ENCODE measurements at places on chromosomes 3 and 15.

GRCh38 chr15:93124126-93124525, 35.1 kb upstream of the RGMA start:
- no peak for DNase-seq

DNA sequence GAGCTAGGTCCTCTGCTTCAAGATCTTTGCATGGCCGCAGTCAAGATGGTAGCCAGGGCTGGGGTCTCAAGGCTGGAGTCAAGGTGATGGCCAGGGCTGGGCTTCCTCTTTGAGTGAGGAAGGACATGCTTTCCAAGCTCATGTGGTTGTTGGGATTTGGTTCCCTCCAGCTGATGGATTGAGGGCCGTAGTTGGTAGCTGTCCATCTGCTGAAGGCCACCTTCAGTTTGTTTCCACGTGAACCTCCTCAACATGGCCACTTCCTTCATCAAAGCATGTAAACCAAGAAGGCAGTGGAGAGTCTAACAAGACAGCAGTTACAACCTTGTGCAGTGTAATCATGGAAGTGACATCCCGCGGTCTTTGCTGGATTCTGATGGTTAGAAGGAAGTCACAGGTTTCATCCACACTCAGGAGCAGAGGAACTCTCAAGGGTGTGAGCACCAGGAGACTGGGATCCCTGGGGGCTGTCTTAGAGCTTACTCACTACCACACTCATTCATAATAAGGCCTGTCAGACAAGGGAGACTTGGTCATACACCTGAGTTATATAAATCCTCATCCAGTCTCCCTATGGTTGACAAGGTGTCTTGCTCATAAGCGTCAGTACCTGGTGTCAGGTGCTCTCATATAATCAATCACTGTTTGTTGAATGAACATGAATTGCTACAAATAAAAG, 42.1 kb downstream of the ABHD5 start:
- DNase-seq, result no peak

DNA sequence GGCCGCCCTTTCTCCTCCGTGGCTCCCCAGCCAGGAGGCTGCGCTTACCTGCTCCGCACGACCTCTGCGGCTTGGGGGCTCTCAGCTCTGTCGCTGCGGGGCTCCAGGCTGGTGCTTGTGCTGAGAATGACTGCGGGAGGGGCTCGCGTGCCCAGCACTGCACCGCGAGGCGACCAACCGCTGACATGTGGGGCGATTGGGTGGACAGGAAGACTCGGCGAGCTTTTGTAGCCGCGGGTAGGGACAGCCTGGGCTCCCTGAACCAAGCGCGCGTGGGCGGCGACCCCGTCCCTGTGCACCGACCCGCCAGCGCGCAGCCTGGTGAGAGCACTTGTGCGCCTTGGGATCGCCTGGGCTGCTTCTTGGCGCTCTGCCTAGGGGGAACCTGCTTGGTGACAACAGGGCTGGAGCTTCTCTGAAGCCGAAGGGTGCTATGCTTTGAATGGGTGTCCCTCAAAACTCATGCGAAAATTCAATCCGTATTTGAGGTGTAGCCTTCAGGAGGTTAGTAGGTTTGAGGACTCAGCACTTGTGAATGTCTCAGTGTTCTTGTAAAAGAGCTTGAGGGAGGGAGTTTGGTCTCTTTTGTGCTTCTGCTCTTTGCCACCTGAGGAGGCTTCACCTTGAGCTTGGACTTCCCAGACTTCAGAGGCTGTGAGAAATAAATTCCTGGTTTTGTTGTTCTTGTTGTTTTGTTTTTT, 50.4 kb downstream of the IL12A start:
- no peak for DNase-seq

GRCh38 chr3:23262766-23263165, 59.6 kb downstream of the UBE2E2 start:
- no peak for DNase-seq

DNA sequence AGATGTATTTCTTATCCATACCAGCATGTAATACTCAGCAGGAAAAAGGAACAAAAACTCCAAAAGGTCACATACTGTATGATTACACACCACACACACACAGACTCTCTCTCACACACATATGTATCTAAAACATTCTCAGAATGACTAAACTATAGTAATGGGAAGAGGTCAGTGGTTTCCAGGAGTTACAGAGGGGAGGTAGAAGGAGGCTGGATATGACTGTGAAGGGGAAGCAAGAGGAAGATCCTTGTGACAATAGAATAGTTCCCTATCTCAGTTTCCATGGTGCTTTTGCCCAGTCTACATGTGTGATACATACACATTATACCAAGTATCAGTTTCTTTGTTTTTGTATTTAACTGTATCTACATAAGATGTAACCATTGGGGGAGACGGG, 190.1 kb downstream of the IL5RA start:
- DNase-seq, result no peak

DNA sequence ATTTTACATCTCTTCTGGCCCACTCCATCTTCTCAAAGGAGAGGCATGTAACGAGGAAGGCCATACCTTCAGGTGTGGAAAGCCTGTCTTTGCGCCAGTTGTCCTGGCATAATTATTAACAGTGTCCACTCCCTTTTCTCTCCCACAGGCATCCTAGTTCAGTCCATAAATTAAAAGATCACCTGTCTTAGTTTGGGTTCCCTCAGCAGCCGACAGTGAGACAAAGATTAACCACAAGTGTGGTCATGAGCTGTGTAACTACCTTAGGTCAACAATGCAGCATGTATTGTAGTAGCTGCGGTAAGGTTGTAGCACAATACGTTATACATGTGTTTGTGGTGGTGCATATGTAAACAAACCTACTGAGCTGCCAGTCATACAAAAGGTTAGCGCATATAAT, 103.3 kb upstream of the GALNT15 start:
- DNase-seq, result peak; percentile 67

DNA sequence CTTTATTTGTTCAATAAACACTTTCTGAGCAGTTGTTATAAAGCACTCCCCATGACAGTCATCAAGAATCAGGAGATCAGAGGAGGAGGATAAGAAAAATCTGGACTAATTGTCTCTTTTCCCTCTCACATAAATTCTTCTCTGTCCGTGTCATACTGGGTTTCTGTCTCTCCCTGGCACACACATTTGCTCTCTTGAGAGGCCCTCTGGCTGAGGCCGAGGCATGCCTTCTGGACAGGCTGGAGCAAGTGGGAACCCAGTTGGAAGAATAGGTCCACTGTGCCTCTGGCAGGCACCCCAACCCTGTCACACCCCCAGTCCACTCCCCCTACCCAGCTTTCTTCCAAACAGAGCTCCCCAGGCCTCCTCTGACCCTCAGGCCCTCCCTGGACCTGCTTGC, 315.8 kb downstream of the UACA start:
- DNase-seq, result no peak

DNA sequence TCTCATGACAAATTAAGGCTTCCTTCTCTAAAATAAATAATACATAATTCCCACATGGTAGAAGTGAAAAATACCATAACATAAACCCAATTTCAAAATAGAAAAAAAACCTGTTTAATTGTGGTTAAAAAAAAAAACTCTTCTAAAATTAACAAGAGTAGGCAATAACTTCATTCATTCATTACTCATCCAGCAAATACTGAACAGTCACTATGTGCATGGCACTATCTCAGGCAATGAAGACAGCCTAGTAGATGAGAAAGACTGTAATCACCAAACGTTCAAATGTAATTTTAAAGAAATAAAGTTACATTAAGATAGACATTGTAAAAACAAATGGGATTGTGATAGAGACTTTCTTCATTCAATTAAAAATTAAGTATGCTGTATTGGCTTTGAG, 43.4 kb downstream of the TFDP2 start:
- no peak for DNase-seq

GRCh38 chr3:164467007-164467406, 611.3 kb downstream of the SI start:
- DNase-seq, result no peak

GRCh38 chr3:170418422-170419398, at the start of gene CLDN11:
Gene CLDN11 (plus strand): TSS chr3:170418868. CDS start chr3:170419067, 199 bp downstream.
- DNase-seq, result no peak

- no peak for DNase-seq
These were observed 84.0 kb downstream of the CGNL1 start for GRCh38 chr15:57460208-57460816.

GRCh38 chr15:67105065-67105951, 39.9 kb downstream of the SMAD3 start:
- peak; percentile 98 for DNase-seq

- DNase-seq, result no peak
These were observed 74.2 kb downstream of the EPHB3 start for GRCh38 chr3:184635774-184636173.

DNA sequence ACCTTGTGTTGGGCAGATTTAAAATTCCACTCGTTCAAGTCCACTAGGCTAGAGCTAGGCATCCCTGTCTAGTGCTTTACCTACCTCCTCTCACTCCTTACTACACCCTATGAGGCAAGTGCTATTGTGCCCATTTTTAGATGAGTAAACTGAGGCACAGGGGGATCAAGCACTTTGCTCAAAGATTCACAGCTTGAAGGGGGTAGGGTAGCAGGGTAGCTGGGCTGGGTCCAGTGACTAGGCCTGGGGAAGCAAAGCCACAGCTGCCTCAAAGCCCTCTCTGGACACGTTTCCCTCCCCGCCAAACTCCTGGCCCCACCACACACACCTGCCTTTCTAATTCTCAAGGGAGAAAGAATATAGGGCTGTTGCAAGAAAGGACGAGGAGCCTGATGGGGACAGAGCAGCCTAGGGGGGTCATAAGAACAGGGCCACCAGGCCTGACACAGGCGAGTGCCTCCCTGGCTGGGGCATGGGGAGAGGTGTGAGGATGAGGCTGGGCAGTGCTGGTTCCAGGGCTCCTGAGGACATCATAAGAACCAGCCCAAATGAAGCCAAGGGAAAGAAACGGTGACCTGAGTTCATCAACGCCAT, 34.8 kb upstream of the SFMBT1 start:
- DNase-seq, result no peak

DNA sequence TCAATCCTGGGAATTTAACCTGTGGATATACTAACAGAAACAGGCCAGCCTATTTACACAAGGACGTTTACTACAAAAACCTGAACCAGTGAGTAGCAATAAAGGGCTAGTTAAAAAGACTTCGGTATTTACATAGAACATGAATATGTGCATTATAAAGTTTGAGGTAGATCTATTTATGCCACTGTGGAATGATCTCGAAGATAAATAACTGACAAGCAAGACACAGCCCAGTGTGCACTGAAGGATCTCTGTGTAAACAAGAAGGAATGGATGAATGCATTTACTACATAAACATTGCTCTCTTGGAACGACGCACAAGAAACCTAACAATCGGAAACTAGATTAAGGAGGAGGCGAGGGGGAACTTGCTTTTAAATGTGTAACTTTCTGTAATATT, 132.0 kb upstream of the NSMCE3 start:
- no peak for DNase-seq

- peak; percentile 33 for DNase-seq
These were observed 1.2 kb downstream of the ACOX2 start for GRCh38 chr3:58535531-58536500.

GRCh38 chr3:21672303-21672702, 78.7 kb downstream of the ZNF385D start:
- DNase-seq, result peak; percentile 94

GRCh38 chr3:95333826-95334225, 1271.0 kb downstream of the NSUN3 start:
- DNase-seq, result no peak

DNA sequence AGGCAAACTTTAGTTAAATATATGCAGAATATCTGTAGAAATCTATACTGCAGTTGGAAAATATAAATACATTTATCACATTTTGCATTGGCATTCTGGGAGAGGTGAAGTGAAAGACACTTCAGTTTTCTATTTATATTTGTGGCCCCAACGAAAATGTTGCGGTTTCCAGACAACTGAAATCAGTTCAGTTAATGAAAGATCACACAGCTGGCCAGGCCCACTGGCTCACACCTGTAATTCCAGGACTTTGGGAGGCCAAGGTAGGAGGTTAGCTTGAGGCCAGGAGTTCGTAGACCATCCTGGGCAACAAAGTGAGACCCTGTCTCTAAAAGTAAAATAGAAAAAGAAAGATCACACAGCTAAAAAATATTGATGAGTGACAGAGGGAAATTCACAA, 11.9 kb upstream of the CLASP2 start:
- no peak for DNase-seq

- DNase-seq, result no peak
These were observed 388.1 kb downstream of the FGF12 start for GRCh38 chr3:192339214-192339613.

DNA sequence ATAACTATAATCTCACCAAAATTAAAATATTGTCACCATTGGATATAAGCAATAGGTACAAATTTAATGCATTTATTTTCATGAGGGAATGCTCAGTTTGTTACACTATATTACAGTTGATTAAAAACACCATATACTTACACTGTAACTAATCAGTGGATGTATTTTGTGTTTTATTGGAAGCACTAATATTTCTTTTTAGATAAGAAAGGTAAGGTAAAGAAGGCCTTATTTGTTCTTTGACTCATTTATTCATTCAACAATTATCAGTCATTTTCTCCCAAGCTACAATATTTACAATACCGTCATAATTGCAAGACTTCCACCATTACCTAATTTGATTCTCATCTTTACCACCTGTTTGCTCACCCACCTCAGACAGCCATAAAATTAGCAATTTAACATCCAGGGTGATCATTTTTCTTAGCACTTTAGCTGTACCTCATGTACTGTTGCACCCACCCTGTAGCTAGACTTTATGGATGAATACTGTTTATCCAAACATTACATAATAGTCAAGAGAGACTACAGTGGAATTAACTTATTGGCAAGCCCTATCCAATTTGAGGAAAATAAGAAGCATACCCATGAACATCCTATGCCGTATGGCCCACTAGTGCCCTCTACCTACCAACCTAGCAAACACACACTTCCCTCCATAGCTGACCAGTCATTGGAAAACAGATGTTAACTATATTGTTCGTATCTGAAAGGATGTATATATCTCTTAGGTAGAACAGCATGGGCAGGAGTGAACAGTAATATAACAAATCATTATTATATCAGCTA, 229.6 kb downstream of the BBX start:
- no peak for DNase-seq

GRCh38 chr15:94298364-94298763, 67.0 kb downstream of the MCTP2 start:
- DNase-seq, result no peak

DNA sequence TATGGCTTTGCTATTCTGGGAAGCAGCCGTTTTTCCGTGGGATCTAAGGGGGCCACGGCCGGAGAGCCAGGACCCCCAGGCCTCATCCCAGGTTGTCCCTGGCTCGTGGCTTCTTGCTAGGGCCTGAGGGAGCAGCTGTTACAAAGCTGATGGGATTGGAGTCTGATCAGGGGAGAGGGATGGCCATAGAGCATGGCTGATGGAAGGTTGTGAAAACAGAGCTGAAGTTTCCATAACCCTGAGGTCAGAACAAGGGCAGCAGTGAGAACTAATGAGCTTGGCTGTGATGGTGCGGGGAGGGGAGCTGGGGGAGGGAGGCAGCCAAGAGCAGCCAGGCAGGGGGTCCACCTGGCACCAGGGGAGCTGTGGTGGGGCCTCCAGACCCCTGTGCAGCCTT, 63.0 kb downstream of the LINGO1 start:
- DNase-seq, result no peak

DNA sequence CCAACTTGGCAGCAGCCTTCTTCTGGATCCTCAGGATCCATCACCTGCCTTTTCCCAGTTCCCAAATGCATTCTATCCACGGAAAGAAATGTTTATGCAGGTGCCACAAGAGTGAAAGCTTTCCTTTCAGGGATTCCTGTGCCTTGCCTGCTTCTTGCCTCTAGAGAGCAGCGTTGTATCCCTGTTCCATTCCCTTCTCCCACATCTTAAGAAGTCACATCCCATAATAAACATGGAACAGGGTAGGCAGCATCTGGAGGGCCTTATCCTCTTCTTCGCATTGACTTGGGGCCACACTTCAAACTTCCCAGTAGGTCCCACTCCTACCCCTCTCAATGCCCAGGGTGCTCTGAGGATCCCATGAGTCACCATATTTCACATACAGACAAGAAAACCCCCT, 72.7 kb upstream of the DCLK3 start:
- DNase-seq, result no peak

All from mammary epithelial cell (primary cell).